ENCODE measurements at places on chromosomes 7 and 10.

- DNase-seq = peak; percentile 59
Observed at GRCh38 chr10:14244147-14244546, 86.6 kb downstream of the FRMD4A start.

- no peak for DNase-seq
Observed at GRCh38 chr10:27636816-27637215, 108.8 kb downstream of the MKX start.

DNA sequence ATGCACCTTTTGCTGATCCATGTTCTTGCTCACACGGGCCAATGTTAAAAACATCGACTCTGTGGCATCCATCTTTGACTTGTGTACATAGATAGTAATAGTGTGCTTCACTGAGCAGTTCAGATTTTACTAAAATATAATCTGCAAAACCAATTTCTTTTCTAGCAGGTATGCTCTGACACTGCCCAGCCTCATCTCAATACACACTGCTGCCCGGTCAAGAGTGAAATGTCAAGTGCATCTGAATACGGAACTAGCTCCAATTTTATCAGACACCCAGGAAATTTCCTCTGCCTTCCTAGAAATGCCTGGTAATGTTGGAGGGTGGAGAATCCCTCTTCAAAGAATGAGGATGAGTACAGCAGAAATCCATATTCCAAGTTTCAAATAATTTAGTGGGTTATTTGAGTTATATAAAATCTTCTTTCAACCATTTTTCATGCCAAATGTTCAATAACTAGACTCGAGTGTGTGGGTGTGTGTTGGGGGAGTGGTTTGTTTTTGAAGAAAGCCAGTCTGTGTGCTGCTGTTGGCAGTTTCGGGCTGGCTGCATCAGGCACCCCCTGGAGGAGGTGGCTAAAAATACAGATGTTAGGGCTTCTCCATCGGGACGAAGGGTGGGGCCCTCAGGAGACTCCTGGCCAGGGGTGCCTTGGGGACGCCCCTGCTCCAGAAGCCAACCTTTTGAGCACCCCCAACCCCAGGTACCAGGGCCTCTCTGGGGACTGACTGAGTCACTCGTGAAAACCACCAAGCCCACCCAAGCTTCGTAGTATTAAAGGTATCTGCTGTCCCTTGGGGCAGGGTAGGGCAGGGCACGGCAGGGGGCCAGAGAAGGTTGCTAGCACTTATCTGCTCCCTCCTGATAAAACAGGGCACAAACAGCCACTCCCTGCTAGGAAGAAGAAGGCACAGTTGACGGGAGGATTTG is 15.4 kb downstream of the CTBP2 start:
- peak; percentile 83 for DNase-seq

GRCh38 chr10:5968037-5968680 is 9.2 kb downstream of the IL15RA start:
- DNase-seq = no peak

DNA sequence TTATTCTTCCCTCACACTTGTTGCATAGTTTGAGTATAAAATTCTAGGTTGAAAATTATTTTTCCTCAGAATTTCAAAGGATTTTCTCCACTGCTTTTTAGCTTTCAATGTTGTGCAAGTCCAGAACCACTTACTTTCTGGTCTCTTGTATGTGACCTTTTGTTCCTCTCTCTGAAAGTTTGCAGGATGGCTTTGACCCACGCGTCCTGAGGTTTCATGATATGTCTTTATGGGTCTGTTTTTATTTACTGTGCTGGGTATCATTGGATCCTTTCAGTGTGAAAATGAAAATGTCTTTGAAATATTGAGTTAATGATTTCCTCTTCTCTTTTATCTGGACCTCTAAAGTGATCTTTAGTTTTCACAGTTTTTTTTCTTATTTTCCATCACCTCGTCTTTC is 38.5 kb downstream of the C1GALT1 start:
- DNase-seq = no peak

GRCh38 chr7:95404316-95404865 is 8.2 kb upstream of the PON3 start:
- no peak for DNase-seq

DNA sequence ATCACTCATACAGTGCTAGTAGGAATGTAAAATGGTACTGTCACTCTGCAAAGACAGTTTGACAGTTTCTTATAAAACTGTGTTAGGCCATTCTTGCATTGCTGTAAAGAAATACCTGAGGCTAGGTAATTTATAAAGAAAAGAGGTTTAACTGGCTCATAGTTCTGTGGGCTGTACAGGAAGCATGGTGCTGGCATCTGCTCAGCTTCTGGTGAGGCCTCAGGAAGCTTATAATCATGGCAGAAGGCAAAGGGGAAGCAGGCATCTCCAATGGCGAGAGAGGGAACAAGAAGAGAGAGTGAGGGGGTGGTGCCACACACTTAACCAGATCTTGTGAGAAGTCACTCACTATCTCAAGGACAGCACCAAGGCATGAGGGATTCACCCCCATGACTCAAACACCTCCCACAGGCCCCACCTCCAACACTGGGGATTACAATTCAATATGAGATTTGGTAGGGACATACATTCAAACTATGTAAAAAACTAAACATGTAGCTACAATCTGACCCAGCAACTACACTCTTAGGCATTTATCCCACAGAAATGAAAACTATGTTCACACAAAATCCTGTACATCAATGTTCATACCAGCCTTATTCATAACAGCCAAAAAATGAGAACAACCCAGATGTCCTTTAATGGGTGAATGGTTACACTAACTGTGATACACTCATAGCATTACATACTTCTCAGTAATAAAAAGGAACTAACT is 5.0 kb downstream of the ALDH18A1 start:
- no peak for DNase-seq

GRCh38 chr7:41125343-41125742 is 577.5 kb downstream of the INHBA start:
- DNase-seq = no peak

- DNase-seq = no peak
Observed at GRCh38 chr7:47454069-47454973, 127.6 kb downstream of the TNS3 start.

DNA sequence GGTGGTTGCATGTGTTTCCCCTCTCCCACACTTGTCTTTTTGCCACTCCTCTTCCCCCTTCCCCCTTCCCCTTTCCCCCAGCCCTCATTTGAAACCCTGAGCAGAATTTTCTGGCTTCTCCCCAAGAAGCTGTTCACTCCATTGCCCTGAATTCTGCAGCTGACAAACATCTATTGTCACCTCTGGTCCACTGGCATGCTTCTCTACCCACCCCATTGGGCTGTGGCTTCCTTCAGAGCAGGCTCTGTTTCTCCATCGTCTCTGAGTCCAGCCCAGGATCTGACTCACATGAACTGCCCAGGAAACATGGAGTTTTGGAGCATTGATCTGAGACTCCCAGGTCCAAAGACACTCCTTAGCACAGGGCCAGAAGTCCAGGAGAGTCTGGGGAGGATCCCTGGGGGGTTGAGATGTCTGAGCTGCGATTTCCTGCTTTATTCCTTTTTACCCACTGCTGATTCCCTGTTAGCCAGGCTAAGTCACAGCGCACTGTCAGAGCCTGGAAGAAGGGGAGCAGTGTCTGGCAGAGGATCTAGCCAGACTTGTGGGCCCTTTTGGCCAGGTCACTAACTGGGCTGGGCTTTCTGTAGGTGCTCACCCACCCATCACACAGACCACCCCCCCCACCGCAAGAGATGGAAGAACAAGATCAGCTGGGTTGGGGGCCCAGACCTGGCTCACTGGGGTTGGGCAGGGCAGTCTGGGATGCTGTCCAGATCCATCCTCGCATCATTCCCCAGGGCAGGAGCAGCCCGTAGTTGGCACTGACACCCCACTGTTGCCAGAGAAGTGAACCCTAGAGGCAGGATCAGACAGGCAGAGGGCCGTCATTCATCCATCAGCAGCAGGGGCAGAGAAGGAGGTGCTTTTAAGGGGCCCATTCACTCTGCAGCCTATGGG is 3.5 kb downstream of the CHAT start:
- DNase-seq = no peak

DNA sequence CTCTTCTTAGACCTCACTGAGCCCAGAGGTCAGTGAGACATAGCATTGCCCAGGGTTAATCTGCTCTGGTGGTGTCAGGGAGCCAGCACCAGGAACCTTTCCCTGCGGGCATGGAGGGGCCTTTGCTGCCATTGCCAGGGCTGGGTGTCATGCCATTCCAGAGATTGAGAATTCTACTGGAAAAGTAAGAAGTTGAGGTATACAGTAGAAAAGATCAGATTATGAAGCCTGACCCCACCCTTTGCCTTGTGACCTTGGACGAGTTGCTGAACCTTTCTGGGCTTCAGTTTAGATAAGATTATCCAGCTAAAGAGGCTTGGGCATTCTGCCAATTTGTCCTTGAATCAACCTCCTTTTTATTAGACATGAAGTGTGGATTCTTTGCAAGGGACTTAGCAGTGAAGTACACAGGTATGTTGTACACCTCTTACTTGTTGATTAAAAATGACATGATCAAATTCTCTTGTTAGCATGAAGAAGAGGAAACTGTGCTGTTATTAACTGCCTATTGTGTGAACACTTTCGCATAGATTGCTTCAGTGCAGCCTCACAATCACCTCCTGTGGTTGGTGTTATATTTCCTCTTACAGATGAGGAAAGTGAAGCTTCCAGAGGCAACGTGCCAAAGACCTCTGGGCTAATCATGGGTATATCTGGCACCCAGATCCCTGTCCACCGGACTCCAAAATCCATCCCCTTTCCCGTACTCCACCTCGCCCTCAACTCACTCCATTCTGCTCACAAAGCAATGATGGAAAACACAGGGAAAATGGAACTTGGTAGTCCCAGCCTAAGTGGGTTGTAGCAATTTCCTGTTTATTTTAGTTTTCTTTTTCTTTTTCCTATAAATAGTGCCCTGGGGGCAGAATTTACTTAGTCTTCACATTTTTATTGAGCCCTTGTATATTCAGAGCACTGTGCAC is 151.3 kb downstream of the CAMK1D start:
- DNase-seq = no peak

GRCh38 chr10:36688717-36689116 is 436.7 kb upstream of the ANKRD30A start:
- DNase-seq = peak; percentile 37

DNA sequence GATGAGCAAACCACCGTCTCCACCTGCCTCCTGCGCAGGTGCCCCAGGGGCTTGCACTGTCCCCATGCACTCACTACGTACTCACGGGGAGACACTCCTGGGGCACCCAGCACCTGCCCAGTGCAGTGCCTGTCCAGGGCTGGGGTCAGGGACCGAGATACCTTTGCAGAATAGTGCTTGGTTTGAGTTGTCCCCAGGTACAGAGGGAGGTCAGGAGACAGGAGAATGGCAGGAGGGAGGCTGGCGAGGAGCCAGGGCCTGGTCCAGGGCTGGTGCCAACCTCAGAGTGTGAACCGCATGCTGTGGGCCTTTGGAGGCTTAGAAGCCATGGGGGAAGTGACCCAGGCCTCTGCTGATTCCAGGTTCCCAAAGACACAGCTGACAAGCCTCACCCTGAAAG is 110.1 kb upstream of the GPR26 start:
- peak; percentile 12 for DNase-seq

- no peak for DNase-seq
Observed at GRCh38 chr10:53701213-53701612, 928.6 kb upstream of the MBL2 start.

DNA sequence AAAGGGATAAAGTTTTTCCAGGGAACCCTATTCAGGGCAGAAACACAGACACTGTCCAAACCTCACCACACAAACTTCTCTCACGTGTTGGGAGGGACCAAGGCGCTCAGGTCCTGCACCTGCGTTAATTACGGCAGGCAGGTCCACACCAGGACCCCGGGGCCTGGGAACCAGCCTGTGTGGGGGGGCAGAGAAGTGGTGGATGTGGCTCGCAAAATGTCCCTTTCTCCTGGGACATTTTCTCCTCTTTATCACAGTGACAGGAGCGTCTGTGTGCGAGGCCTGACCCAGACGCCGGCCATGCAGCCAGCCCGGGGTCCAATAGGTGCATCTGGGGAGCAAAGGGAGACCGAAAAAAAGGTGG is 73.4 kb upstream of the ZNF722 start:
- no peak for DNase-seq

DNA sequence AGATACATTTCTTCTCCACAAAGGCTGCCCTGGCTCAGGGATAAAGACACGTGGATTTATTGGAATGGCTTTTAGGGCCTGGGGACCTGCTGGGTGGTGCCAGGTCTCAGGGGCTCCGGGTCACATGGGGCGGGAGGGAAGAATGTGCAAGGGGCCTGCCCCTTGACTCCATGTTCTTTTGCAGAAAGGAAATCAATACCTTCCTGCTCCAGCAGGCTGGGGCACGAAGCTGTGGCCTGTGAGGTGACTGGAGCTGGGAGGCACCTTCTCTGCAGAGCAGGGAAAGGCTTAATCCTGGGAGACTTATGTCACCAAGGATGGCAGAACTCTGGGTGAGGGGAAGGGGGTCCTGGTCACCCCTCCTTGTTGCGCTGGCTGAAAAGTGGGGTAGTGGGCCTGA is 42.3 kb upstream of the GNA12 start:
- DNase-seq = peak; percentile 73

DNA sequence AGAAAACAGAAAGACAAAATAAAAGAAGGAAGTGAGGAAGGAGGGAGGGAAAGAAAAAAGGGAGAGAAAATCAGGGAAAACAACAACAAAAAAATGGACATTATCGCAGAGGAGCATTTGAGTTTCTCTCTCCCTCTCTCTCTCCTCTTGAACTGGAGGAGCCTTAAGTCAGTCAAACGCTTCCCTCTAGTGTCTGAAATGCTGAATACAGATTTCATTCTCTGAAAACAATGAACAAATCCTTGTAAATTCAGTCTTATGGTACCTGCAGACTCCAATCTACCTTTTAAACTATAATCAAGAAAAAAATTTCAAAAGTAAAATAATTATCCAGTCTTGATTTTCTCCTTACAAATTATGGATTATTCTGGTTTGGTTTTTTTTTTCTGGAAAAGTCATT is 89.2 kb upstream of the PFKP start:
- DNase-seq = peak; percentile 68

DNA sequence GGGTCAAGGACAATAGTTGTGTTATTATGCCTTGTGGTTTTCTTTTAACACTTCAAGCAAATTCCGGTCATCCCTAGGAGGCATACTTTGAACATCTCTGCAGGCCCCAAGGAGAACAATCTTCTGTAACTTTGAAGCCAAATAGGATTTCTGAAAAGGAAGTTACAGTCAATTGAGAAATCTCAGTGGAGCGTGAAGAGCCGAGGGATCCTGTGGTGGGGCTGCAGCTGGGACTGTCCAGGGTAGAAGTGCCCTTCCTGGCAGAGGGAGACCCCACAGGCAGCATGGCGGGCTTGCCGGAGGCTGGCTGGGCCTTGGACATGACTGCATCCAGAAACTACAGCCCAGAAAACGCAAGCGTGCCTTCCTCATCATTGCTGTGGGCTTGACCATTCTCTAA is 179.7 kb downstream of the PTPN20 start:
- no peak for DNase-seq

GRCh38 chr10:58573144-58573543 is 60.5 kb downstream of the BICC1 start:
- no peak for DNase-seq

DNA sequence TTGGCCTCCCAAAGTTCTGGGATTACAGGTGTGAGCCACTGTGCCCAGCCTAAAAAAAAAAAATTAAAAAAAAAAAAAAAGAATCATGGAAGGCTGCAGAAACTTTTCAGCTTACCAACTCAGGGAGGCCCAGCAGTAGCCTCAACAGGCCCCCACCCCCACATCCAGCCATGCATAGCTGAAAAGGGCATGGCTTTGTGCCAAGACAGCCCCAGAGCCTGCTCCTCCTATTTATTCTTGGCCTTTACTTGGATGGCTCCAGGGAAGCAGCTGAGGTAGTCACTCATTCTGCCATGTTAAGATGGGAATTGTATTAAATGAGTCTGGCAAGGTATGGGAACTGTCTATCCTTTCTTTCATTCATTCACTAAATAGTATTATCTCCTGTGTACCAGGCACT is 13.7 kb upstream of the CNNM2 start:
- DNase-seq = no peak

Measured in H7 (cell line).